ENCODE measurements at places on chromosomes 11 and 22. TPM values are rescaled to one million over a fixed set of nuclear protein-coding genes. Genes with fewer than 3 reads are reported as not detected.

The OR52N4 gene
- polyA plus RNA-seq, result not detected

The TRIM48 gene
- polyA plus RNA-seq, result not detected

The OR56A1 gene
- polyA plus RNA-seq, result not detected

The ANO5 gene
- polyA plus RNA-seq, result 0.92 TPM

The KCNK7 gene
- 5.8 TPM for polyA plus RNA-seq

The THYN1 gene
- 62.1 TPM for polyA plus RNA-seq

The RIMBP3B gene
- polyA plus RNA-seq, result not detected

The TUB gene
- 2.1 TPM for polyA plus RNA-seq

The GGT1 gene
- 26.6 TPM for polyA plus RNA-seq

The GSTT4 gene
- not detected for polyA plus RNA-seq

The TMEM126A gene
- polyA plus RNA-seq, result 55.0 TPM

The ADM2 gene
- polyA plus RNA-seq, result 1.6 TPM

The APOL4 gene
- 9.7 TPM for polyA plus RNA-seq

The TMEM191B gene
- polyA plus RNA-seq, result 0.44 TPM

The MAJIN gene
- not detected for polyA plus RNA-seq

The APOBEC3B gene
- 3.8 TPM for polyA plus RNA-seq

The IL18 gene
- polyA plus RNA-seq, result 33.9 TPM

The C22orf15 gene
- polyA plus RNA-seq, result not detected

The RASL10A gene
- 0.76 TPM for polyA plus RNA-seq

The LRRC75B gene
- 8.6 TPM for polyA plus RNA-seq

The RAB36 gene
- 1.6 TPM for polyA plus RNA-seq

The OOSP3 gene
- not detected for polyA plus RNA-seq

The CDC42BPG gene
- polyA plus RNA-seq, result 20.0 TPM

The HARBI1 gene
- polyA plus RNA-seq, result 4.0 TPM

The MS4A15 gene
- not detected for polyA plus RNA-seq

The TRIM49D2 gene
- polyA plus RNA-seq, result not detected

The CTSC gene
- 26.3 TPM for polyA plus RNA-seq

The APOA5 gene
- not detected for polyA plus RNA-seq

The ANKK1 gene
- not detected for polyA plus RNA-seq

The MYOD1 gene
- polyA plus RNA-seq, result not detected

The CFAP300 gene
- 1.3 TPM for polyA plus RNA-seq

The FGF4 gene
- not detected for polyA plus RNA-seq

The PATE4 gene
- polyA plus RNA-seq, result not detected

The C22orf31 gene
- not detected for polyA plus RNA-seq

The PTDSS2 gene
- polyA plus RNA-seq, result 24.3 TPM

The MS4A8 gene
- polyA plus RNA-seq, result 2.3 TPM

The C22orf23 gene
- 0.18 TPM for polyA plus RNA-seq

The MS4A6A gene
- polyA plus RNA-seq, result 21.0 TPM

The MCAM gene
- 7.3 TPM for polyA plus RNA-seq

The KLHDC7B gene
- 0.46 TPM for polyA plus RNA-seq

The VWCE gene
- 1.2 TPM for polyA plus RNA-seq

The POTEH gene
- not detected for polyA plus RNA-seq

The ASPHD2 gene
- polyA plus RNA-seq, result 0.93 TPM

The KCTD14 gene
- polyA plus RNA-seq, result 8.9 TPM

The CD3D gene
- 2.2 TPM for polyA plus RNA-seq

Data from stomach (tissue), 19 donors.